ENCODE measurements at places on chromosomes 7 and 10. TPM values are rescaled to one million over a fixed set of nuclear protein-coding genes. Genes with fewer than 3 reads are reported as not detected.

GRCh38 chr7:134427896-134428295 lies 31.0 kb downstream of the AKR1B1 start:
- no peak for DNase-seq

- DNase-seq = no peak
These were observed 747.1 kb upstream of the GALNT17 start for GRCh38 chr7:70384891-70385290.

DNA sequence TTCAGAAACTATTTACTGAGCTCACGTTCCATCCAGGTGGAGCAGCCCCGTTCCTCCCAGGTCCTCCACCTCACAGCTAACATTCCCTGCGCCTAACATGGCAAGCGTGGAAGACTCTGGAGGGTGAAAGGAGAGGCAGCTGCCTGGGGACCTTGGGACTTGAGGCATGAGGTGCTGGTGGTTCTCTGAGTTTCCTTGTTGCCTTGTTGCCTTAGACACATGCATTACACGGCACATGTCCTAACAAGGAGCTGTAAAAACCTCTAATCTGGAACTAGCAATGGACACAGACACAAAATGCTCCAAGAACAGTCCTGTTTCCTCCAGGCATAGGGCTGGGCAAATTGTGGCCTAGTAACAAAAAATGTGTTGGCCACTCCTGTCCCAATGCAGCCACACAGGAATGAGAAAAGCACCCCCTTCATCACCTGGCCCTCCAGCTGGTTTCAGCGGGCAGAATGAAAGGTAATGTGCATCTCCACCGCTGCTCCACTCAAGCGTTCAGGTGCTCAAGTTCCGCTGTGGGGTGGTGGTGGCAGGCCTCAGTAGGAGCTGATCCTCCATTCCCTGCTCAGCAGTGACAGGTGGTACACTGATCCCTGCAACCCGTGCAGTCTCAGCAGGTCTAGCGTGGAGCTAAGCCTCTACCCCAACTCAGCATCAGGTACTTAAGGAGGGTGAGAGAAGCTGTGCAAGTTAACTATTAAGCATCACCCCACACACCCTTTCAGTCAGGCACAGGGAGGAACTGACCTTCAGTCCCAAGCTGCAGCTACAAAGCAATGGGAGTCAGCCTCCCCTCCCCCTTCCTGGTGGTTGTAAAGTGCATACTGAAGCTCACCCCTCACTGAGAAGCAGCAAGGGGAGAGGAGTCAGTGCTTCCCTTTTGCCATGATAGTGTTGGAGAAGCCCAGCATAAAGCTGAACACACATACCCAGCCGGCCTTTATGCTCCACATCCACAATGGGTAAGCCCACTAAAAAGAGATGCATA lies 382.8 kb downstream of the SDK1 start:
- DNase-seq = no peak

- no peak for DNase-seq
These were observed 132.9 kb downstream of the LRRN3 start for GRCh38 chr7:111223802-111224253.

DNA sequence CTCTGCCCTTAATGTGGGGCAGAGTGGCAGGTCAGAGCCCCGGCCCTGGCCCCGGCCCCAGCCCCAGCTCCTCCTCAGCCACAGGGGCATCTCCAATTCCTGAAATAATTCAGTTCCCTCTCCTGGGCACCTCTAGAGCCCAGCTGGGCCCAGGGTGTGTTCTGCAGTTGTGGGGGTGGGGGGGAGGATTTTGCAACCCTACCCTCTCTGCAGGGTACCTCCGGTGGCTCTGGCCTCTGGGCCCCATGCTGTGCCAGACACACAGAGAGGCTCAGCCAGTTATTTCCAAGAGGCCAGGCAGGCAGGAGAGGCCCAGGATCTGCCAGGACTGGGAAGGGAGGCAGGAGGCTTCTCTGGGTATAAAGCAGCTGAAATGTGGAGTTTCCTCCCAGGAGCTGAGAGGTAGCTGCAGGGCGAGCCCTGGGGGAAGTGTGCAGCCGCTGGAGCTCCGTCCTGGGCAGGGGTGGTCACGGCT lies 47.9 kb downstream of the PWWP2B start:
- no peak for DNase-seq

- no peak for DNase-seq
These were observed 4.0 kb upstream of the CLEC5A start for GRCh38 chr7:141950806-141951205.

DNA sequence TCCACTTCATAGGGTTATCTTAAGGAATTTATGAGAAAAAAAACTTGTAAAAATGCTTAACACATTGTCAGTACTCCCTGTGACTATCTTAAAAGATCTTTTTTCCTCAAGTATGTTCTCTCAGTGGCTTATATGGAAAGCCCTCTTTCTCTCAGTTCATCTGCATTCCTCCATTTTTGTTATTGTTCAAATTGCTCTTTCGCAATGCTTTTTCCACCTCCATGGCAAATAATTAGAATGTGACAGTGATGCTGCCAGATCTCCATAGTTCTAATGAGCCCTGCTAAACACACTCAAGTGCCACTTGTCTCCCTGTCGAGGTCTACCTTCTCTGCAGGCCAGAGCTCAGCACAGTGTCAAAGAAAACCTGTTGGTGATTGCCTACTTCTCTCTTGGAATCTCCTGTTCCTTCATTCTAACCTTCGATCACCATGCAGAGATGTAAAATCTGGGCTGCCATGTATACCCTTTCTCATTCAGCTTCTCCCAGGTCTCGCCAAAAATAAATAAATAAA lies 37.2 kb upstream of the ABCB5 start:
- no peak for DNase-seq

GRCh38 chr10:60654813-60655464 lies 123.3 kb upstream of the CDK1 start:
- no peak for DNase-seq

GRCh38 chr10:71531485-71532446 lies 135.0 kb downstream of the CDH23 start:
- DNase-seq = no peak

DNA sequence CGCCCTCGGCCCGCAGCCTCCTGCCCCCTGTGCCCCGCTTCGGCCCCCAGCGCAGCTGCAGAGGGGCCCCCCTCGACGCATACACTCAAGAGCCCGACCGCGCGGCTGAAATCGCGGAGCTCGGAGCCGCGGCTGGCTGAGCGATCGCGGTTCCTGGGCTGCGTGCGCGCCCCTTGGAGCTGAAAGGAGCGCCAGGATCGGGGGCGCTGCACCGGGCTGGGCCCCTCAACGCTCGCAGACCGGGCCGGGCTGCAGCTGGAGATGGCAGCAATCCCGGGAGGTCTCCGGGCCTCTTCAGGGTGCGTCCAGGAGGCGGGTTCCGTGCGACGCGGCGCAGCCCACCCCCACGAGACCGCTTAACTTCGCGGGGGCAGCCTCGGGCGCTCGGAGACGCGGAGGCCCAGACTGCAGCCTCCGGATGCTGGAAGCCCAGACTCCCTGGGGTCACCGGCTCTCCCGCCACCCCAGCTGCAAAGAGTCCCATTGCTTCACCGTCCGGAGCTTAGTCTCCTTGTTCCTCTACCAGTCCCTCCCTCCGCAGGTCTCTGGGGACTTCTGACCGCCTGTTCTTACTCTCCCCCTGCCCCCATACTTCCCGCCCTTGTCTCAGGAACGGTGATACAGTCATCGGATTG lies 73.0 kb upstream of the LRRC4 start:
- no peak for DNase-seq

- no peak for DNase-seq
These were observed 24.2 kb upstream of the ICA1 start for GRCh38 chr7:8286118-8286517.

TMEM236 gene
- not detected for total RNA-seq

CNNM1 gene
- total RNA-seq = 0.25 TPM

SPDYE5 gene
- 0.30 TPM for total RNA-seq

MKX gene
- not detected for total RNA-seq

NRAP gene
- total RNA-seq = not detected

AOAH gene
- 14.0 TPM for total RNA-seq

PRPS1L1 gene
- not detected for total RNA-seq

LRRC4 gene
- total RNA-seq = 0.07 TPM

MEST gene
- total RNA-seq = 4.1 TPM
